Anterior cingulate cortex (tissue), 58 donors: ENCODE measurements at places on chromosomes 3 and 15.

- DNase-seq, result no peak
Observed at GRCh38 chr15:29424118-29424517, 154.5 kb upstream of the NSMCE3 start.

- no peak for DNase-seq
Observed at GRCh38 chr3:93988283-93988682, 8.3 kb downstream of the ARL13B start.

- no peak for DNase-seq
Observed at GRCh38 chr3:88044411-88044810, 14.4 kb downstream of the CGGBP1 start.

DNA sequence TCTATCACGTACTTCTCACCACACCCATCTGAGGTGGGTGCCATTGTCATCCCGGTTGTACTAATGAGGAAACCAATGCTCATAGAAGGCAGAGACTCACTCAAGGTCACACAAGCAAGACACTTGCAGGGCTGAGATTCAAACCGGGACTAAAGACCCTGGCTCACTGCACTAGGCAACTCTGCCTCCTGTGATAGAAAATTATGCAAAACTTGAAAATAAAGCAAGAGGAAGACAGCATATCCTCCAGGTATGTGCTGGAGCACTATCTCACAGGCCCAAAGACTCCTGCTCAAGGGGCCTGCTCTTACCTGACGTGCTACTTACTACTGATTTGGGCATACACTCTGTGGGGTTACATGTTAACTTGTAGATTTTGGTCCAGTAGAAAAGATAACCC lies 25.6 kb downstream of the ANXA2 start:
- DNase-seq, result no peak

- DNase-seq, result no peak
Observed at GRCh38 chr3:43587303-43587702, 34.5 kb downstream of the ANO10 start.

DNA sequence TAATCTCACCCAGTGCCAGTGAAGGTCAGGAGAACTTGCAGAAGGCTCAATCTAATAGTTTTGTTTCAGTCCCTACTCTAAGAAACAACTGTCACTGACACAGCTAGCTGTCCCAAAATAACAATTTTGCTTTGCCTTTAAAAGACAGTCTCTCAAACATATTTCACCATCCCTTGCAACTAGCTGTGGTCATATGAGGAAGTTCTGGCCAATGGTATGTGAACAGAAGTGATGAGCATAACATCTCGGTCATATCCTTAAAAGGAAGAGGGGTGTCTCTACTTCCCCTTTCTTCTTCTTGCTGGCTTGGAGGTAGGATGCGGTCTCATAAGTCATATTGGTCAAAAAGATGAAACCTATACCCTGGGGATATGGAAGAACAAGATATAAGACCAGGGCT lies 198.1 kb downstream of the NEK10 start:
- no peak for DNase-seq

- no peak for DNase-seq
Observed at GRCh38 chr15:27958911-27959578, 140.1 kb downstream of the OCA2 start.

GRCh38 chr3:183924956-183925355 lies 40.3 kb upstream of the PARL start:
- no peak for DNase-seq

DNA sequence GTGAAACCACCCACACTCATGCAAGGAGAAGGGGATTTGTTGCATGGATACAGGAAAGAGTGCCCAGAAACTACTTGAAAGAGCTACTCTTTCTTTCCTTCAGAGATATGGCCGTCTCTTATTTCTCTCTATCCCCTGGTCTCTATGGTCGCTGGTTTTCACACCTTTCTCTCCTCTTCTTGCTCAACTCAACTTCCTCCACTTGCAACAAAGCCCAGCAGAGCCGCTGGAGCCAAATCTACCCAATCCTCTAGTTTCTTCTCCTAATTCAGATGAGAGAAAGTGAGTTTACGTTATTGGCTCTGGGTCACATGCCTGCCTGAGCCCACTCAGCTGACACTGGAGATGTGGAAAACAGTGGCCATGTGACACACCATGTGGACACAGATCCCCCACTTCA lies 215.2 kb downstream of the OSBPL10 start:
- DNase-seq, result no peak

DNA sequence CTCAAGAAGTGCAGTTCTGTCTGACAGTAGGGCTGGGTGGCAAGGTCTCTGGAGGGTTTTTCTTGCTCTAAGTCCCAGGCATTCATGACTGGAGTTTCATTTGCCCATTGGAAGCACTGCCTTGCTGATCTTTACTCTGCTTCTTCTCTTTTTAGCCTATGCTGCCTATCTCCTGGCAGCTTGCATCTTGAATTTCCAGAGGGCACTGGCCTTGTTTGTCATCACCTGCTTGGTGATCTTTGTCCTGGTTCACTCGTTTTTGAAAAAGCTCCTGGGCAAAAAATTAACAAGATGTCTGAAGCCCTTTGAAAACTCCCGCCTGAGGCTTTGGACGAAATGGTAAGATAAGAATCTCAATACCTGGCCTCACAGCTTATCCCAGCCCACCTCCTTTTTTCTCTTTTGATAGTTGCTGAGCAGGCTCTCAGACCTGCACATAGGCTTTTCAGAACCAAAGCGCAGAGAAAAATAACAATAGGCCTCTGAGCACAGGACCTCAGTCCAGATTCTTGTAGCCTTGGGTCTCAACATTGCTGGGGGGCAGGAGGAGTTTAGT lies 10.9 kb downstream of the SLC28A2 start:
- no peak for DNase-seq

- DNase-seq, result no peak
Observed at GRCh38 chr3:81245043-81245442, 516.4 kb downstream of the GBE1 start.

GRCh38 chr3:57637391-57637790 lies 40.2 kb upstream of the ARF4 start:
- DNase-seq, result no peak

GRCh38 chr15:19956124-19956796 lies 585.3 kb downstream of the GOLGA6L6 start:
- no peak for DNase-seq

DNA sequence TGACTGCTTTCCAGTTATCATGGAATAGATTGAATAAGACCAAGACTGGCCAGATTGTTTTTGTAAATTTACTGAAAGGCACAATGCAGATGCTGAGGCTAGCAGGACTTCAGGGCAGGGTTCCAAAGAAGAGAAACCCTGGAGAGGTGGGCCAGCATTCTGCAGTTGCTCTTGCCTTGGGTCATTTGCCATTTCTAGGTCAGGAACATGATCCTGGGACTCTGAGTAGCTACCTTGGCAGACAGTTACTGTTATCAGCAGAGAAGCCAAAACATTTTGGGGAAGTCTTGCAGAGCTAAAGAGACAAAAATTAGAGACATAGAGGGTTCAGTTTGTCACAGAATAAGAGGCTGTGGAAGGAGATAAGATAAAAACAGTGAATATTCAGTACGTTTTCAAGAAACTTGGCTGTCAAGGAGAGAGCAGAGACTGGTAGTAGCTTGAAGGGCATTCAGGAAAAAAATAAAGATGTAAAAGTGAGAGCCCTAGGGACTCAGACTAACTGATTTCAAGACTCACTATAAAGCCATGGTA lies 46.8 kb upstream of the MYRIP start:
- DNase-seq, result no peak

DNA sequence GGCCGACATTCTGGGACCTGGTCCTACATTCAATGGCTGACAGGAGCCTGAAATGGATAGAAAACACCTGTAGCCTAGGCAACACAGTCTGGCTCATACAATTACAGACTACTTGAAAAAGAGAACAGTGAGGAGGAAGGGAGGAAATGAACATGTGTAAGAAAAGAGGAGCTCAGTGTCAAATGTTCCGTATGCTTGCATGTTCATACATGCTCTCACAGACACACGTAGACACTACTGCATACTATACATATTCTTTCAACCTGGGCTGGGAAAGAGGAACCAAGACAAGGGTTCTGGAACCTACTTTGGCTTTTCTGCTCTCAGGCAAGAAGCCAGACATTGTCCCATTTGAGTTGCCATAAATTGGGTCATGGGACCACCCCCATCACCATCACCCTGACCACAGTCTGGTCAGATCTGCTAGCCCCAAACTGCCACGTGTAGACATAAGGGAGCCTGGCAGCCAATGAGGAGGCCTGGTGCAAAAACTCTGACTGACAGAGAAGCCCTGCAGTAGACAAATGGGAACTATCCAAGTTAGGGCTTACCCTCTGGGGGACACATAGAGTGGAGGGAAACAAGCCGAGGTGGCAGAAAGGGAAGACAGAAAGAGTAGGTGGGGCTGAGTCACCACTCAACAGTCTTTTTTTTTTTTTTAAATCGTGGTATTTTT lies 310.0 kb downstream of the SHQ1 start:
- no peak for DNase-seq

DNA sequence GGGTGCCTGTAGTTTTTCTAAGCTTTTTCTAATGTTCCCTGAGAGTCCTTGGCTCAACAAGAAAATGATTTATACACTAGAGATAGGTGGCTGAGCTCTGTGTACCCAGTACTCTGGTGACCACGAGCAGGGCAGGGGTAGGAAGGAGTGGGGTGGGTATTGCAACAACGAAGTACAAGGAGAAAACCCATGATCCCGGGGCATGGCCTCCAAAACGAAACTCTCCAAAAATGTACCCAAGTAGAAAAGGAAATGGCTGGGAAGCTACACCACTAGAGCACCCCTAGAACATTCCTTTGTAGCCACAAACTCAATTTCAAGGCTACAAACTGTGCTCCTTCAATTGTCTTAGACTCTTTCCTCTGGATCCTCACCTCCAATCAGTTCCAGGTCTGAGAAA lies 138.9 kb downstream of the DUT start:
- DNase-seq, result no peak

DNA sequence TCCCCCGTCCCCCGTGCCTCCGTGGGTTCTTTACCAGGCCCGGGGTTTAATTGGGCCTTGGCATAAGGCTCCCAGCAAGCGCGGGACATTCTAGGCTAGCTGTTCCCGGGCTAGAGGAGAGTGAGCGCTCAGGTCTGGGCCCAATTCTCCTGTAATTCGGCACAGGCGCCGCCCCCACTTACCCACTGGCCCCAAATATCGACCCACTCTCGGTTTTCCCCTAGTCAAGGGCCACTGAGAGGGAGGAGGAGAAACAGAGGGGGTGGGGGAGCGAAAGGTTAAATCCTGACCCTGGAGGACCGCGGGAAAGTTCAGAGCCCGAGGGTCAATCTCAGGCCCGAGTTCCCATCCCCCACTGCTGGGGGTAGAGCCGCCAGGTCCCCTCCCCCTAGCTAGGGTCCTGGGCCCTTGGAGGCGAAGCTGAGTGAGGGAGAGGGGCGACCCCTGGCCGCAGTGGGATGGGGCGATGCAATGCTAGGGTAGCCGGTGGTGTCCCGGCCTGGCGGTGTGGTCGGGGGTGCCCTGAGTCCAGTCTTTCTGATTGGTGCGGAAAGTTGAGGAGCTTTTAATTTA lies 8.5 kb upstream of the ONECUT1 start:
- no peak for DNase-seq

GRCh38 chr3:187628169-187628568 lies 42.0 kb downstream of the SST start:
- no peak for DNase-seq

GRCh38 chr3:180523040-180523439 lies 78.9 kb upstream of the TTC14 start:
- no peak for DNase-seq

- DNase-seq, result no peak
Observed at GRCh38 chr15:59200560-59200959, 6.1 kb upstream of the LDHAL6B start.

- DNase-seq, result no peak
Observed at GRCh38 chr15:40930430-40931299, 1.5 kb downstream of the DLL4 start.

DNA sequence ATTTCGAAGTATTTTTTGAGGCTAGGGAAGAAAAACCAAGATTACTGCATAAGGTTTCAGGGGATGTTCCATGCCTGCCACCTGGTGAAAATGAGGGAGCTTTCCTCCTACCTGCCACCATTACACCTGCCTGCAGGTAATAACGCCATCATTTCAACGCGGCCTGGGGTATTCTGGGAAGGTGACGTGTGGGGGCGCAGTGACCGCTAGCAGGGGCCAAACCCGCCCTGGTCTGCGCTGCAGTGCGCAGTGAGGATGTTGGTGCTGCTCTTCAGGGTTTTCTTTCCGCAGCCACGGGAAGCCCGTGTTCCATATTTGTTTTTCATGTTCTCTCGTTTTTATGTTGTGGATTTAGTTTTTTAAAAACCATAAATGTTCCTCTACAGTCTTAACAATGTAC lies 37.4 kb upstream of the SNRPN start:
- DNase-seq, result no peak

- DNase-seq, result no peak
Observed at GRCh38 chr15:69340243-69340900, 41.7 kb downstream of the PAQR5 start.

DNA sequence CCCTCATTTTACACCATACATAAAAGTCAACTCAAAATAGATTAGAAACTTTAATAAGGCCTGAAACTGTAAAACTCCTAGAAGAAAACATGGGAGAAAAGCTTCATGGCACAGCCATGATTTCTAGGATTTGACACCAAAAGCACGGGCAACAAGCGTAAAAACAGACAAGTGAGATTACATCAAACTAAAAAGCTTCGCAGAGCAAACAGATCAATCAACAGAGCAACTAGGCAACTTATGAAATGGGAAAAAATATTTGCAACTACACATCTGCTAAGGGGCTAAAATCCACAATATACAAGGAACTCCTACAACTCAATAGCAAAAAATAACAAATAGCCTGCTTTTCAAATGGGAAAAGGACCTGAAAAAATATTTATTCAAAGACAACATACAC lies 26.1 kb downstream of the ZNF148 start:
- no peak for DNase-seq

DNA sequence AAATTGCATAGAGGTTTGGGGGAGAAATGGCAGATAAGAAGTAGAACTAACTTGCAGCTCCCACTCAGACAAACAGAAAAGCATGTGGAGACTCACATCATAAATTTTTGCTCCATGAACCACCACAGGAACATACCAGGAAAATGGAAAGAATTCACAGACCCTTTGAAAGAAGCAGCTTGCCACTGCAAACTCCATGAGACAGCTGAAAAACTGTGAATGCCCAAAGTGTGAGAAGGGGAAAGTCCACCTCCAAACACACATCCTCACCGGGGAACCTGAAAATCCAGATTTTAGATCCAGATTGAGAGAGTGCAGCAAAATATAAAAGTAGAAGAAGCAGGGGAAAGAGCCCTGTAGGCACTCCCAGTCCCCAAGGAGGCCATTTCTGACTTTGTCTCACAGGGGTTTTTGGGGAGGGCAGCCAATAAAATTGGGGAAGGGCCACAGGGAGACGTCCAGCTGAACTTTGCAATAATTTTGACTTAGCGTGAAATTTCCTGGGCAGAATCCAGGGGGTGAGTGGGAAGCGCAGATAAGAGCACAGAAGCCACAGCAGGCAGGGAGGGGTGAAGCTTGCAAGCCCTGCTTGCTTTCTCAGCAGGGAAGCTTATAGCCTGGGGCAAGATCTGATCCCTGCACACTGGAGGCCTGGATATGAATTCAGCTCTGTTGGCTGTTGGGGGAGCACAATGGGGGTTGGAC lies 183.4 kb upstream of the UBE2E2 start:
- DNase-seq, result no peak

GRCh38 chr3:77414881-77415280 lies 375.0 kb downstream of the ROBO2 start:
- DNase-seq, result no peak

- no peak for DNase-seq
Observed at GRCh38 chr3:150725548-150725947, 21.8 kb upstream of the ERICH6 start.

GRCh38 chr15:64903326-64903950 lies 8.3 kb upstream of the ANKDD1A start:
- no peak for DNase-seq
